ENCODE measurements at places on chromosomes 12 and 14. TPM values are rescaled to one million over a fixed set of nuclear protein-coding genes. Genes with fewer than 3 reads are reported as not detected.

Gene GPR65
- total RNA-seq = 0.05 TPM

Gene ISM2
- not detected for total RNA-seq

Gene SIX1
- 96.6 TPM for total RNA-seq

Gene TMBIM4
- total RNA-seq = 95.8 TPM

Gene SDSL
- 2.8 TPM for total RNA-seq

Measured in myocyte (in vitro differentiated cells).